Hepatocyte (in vitro differentiated cells): ENCODE measurements at places on chromosomes 12 and 14.

DNA sequence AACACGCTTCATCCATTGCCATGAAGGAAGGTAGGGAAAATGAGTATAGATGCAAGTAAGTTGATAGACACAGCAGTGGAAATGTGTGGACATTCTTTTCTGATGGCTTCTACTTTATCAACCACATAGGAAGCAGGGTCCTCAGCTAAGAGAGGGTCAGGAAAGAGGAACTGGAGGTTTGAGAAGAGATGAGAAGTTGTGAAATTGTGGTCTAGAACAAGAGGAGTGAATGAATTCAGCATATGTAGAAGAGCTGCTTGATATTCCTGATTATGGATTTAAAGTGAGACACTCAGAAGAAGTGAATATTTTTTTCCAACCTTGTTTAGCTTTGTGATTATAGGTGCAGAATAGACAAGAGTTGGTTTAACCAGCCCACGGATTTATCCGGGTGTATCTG, 128.5 kb downstream of the SLC15A5 start:
- no peak overlapping the region for H3K4me3 ChIP-seq
- no peaks in the 10 kb centered on the region for H3K36me3 ChIP-seq
- no peaks in the 10 kb centered on the region for H3K4me1 ChIP-seq
- H3K27me3 ChIP-seq, result no peaks in the 10 kb centered on the region
- no peak overlapping the region for H3K27ac ChIP-seq

DNA sequence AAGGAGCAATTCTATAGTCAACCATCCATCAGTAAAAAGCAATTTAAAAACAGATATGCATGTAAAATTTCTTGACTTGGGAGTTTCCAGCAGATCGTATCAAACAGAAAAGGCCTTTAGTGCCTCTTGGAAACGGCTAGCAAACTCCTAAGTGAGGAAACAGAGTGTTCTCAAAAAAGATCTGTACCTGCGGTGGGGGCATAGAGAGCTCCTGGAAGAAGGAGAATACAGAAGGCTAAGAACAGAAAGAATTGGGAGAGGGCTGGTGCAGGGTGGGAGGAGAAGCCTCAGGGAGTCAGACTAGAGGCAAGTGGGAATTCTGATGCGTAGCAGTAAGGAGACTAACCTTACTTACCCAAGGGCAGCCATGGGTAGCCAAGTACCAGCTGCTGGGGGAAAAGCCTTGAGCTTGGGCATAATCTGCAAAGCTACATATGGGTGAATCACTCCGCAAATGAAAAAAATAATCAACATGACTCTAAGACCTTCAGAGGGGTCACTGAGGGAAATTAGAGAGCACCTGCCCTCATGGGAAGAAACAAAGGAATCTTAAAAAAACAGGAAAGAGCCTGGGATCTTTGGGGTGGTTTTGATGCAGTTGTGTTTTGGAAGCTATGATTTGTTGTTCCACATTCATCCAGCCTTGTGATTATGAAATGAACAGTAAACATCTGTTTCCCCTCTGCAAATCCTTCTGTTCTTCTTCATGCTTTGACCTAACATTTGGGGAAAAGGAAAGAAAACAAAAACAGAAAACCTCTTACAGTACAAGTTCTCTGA, 10.4 kb downstream of the RHOJ start:
- DNase-seq, result no peak
- no peaks in the 10 kb centered on the region for H3K36me3 ChIP-seq
- no peak overlapping the region for H3K27ac ChIP-seq
- no peaks in the 10 kb centered on the region for H3K4me1 ChIP-seq

GRCh38 chr12:13816394-13816793, 165.0 kb downstream of the GRIN2B start:
- H3K27ac ChIP-seq, result no peak overlapping the region
- no peak for DNase-seq
- H3K4me1 ChIP-seq, result no peaks in the 10 kb centered on the region
- H3K36me3 ChIP-seq, result no peaks in the 10 kb centered on the region

DNA sequence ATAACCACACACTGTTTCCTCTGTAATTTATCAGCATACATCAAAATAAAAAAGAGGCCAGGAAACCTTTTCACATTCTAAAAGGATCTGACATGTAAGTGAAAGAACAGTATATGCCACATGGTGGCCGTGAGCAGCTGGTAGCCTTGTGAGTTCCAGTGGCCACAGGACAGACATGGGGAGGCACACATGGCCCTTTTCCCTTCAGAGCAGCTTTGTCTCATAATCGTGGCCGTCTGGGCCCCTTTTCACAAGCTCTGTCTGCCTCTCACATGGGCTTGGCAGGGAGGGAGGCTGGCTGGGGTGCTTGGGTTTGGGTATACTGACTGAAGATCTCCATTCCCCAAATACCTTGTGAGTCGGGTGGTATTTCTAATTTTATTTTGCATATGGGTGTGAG, 1.5 kb upstream of the ZDHHC22 start:
- H3K27ac ChIP-seq, result no peak overlapping the region
- peaks cover 95% of the 10 kb centered on the region for H3K27me3 ChIP-seq
- no peak overlapping the region for H3K4me3 ChIP-seq
- H3K4me1 ChIP-seq, result peaks cover 21% of the 10 kb centered on the region
- H3K36me3 ChIP-seq, result no peaks in the 10 kb centered on the region
- no peak for DNase-seq

DNA sequence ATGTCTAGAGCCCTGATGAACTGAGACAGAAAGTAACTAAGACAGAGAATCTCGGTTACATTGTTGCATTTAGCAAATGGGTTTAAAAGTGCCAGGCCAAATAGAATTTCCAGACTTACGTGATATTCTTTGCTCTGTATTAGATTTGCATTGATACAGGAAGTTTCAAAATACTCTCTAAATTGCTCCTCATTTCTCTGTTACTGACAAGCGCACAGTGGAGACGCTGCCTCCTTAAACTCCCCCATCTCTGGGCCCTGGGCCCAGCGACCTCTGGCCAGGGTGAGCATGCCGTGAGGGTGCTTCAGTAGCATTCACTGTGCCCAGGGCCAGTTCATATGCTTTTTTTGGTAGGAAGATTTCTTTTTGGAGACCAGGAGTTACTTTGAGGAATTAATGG, 22.9 kb upstream of the EVL start:
- no peak overlapping the region for H3K27ac ChIP-seq
- H3K36me3 ChIP-seq, result no peaks in the 10 kb centered on the region
- peaks cover under 1% of the 10 kb centered on the region for H3K4me1 ChIP-seq
- H3K4me3 ChIP-seq, result no peak overlapping the region
- no peaks in the 10 kb centered on the region for H3K27me3 ChIP-seq
- DNase-seq, result no peak
